ENCODE measurements at places on chromosomes 5 and 9. TPM values are rescaled to one million over a fixed set of nuclear protein-coding genes. Genes with fewer than 3 reads are reported as not detected.

Gene PFN3
- total RNA-seq: not detected

Gene PPP2R2B
- 0.31 TPM for total RNA-seq

Gene SLC4A9
- 0.12 TPM for total RNA-seq

Gene GNPDA1
- 33.8 TPM for total RNA-seq

Gene CCDC112
- 5.2 TPM for total RNA-seq

GRCh38 chr9:95147452-95148207 lies 169.9 kb downstream of the FANCC start:
- no peak for DNase-seq

DNA sequence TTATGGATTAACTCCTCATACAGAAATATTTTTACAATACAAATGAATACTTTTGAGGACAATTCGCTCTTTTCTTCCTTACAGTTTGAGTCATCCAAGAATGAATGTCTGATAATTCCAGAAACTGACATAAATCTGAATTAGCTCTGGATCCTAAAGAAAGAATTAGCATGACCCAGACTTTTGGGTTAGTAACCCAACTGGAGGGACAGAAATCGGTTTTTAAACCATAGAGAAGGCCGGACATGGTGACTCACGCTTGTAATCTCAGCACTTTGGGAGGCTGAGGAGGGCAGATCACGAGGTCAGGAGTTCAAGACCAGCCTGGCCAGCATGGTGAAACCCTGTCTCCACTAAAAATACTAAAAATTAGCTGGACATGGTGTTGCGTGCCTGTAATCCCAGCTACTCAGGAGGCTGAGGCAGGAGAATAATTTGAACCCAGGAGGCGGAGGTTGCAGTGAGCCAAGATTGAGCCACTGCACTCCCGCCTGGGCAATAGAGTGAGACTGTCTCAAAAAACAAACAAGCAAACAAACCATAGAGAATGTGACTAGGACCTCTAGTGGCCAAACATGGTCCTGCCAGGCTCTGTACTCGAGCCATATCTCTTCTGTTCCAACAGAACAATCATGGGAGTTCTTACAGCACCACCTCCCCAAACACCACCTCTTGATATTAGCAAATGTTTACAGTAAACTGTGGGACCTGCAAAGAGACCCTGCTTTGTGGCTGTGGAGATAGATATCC lies 44.8 kb downstream of the LURAP1L start:
- DNase-seq: no peak

DNA sequence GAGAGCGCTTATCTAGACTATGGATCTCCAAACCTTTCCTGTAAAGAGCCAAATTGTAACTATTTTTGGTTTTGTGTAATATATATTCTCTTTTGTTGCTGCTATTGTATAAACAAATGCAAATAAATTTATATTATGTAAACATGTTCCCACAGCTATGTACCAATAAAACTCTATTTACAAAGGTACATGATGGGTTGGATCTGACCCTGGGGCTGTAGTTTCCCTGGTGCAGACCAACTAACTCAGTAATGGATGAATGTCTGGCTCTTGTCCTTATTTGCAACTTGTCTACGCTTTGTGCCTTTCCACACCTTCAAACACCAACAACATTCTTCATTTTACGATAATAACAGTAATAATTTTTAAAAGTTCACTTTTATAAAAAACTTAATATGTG lies 27.5 kb upstream of the SPINK14 start:
- DNase-seq: no peak

GRCh38 chr9:130343445-130343918 lies 77.9 kb downstream of the HMCN2 start:
- DNase-seq: no peak

DNA sequence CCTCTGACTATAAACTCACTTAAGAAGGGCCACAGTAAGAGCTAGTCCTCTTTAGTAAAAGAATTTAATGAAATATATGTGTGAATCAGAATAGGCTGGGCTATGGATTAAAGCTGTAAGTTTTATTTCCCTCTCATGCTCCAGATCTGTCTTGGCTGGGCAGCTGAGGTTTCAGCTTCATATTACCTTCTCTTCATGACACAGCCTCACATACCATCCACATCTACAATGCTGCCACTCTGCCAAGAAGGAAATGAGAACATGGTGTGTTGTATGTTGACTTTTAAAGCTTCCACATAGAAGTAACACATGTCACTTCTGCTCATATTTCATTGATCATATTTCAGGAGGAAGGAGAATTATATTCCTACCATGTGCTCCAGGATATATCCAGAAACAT lies 776.0 kb upstream of the ACO1 start:
- DNase-seq: no peak

DNA sequence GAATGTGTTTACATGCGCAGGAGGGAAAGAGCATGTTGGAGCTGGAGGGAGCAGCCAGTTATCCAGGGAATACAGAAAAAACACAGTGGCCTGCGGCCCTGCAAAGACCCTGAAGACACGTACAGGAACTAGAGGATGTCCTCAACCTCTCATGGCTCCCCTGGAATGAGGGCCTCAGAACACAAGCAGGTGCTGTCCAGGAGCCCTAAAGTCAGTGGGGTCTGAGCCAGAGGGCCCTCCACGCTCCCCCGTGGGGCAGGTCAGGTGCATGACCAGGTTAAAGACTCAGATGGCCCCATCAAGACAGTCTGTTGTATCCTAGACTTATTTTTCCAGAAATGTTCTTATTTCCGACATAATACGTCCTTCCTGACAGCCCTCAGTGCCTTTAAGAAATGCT lies 106.9 kb downstream of the ROR2 start:
- DNase-seq: no peak

GRCh38 chr5:95818181-95819147 lies 4.1 kb downstream of the GLRX start:
- DNase-seq: no peak

DNA sequence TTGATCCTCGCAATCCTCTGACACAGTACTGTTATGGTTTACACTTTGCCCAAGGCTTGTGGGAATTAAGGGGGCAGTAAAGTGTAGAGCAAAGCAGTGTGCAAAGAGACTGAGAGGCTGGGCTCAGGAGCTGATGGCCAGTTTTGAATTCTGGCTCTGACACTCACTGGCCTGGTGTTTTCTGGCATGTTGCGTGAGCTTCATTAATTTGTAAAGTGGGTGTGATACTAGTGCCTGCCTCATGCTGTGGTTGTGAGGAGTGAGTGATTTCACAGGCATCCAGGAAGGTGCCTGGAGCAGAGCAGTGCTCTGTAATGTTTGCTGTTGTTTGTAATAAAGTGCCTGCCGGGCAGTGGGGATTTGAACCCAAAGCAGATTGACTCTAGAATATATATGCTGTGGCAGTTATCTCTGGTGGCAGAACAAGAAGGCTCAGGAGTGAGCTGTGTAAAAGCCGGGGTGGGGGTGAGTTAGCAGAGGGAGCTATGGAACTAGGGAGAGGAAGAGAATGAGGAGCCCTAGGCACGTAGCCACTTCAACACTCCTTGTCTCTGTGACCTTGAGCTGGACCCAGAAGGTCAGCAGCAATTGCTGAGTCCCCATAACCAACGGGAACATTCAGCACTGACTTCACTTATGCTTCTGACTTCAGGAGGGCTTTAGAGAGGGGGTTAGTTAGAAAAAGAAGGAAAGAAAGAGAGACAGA lies 108.5 kb downstream of the DOCK2 start:
- no peak for DNase-seq

- no peak for DNase-seq
Observed at GRCh38 chr9:91904588-91905236, 45.3 kb downstream of the ROR2 start.

GRCh38 chr5:62572918-62573514 lies 5.6 kb upstream of the LRRC70 start:
- DNase-seq: no peak

DNA sequence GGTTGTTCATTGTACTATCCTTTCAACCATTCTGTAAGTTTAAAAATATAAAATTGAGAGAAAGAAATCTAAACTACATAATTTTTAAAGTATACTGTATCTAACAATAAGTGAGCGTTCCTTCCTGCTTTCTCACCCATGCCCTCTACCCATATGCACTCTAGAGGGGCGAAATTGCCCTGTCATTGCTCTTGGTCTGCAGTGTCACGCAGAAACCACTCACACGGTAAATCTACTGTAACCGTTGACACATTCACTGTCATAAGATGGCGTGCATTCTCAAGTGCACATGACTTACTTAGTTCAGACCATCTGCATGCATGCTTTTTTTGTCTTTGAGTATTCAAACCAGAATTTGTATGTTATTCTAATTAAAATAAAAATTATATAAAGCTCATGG lies 55.7 kb upstream of the NIPBL start:
- DNase-seq: no peak

Measured in omental fat pad (tissue), 4 donors.